ENCODE measurements at places on chromosomes 6 and 20.

DNA sequence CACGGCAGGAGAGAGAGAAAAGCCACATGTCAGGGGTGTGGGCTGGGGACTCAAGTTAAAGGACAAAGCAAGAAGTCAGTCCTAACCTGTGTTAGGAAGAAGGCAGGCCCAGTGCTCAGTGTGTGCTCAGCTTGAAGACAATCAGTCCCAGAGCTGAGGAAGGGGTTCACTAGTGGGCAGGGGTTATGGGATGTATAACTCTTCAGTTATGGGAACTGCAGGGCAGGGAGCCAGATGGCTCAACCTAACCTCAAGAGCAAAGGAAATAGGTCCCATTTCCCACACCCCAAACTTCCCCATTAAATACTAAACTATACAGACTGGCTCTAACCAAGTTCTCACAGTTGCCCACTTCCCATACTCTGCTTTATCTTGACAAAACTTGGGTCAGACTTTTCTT, 7.4 kb upstream of the SSTR4 start:
- no peak for DNase-seq

DNA sequence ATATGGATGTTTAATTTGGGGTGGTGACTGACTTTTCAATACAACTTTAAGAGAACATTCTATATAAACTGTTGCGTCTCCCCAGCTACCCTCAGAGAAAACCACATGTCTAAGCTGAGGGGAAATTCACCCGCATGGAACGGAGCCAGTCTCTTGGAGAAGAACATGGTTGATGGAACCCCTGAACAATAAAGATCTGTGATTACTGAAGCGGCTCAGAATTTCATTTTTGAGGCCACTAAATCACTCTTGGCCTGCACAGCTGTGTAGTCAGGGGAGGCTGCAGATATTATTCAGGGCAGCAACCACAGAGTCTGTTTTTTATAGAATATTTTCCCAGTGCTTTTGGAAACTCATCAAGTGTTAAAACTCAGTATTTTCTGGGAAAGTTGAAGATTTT, 73.8 kb downstream of the EYA4 start:
- DNase-seq: no peak

GRCh38 chr6:87705070-87705691, 3.1 kb upstream of the AKIRIN2 start:
- no peak for DNase-seq

GRCh38 chr6:153489479-153489878, 358.4 kb upstream of the RGS17 start:
- no peak for DNase-seq

- no peak for DNase-seq
Measured at GRCh38 chr6:82741996-82742385, 323.6 kb downstream of the UBE3D start.

Data from left lobe of liver (tissue), 2 donors.